NCI-H82 (cell line): ENCODE measurements at places on chromosomes 3 and 15.

- no peak for DNase-seq
Observed at GRCh38 chr3:197730200-197730599, 6.5 kb downstream of the RUBCN start.

DNA sequence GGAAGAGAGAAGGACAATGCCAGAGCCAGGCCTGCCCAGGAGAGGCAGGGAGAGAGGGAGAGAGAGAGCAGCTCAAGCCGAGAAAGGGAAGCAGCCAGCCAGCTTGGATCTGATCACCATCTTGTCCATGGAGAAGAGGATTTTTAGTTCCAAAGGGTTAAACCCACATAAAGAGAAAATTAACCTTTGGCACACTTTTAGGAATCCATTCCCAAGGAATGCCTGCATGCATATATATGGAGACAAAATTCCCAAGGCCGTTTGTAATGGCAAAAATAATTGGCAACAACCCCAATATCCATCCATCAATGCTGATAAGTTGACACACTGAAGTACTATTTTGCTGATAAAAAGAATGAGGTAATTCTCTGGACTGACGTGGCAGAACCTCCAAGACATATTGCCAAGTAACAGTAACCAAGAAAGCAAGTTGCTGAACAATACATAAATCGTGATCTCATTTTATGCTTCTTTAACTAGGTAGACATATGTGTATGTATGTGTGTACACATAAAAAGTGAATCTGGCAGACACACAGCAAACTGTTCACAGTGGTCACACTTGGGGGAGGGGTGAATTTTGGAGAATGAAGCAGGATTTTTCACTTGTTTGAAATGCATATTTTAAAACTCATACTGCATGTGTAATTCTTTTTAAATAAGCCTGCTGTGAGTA, 7.5 kb upstream of the STRA6 start:
- DNase-seq, result no peak

DNA sequence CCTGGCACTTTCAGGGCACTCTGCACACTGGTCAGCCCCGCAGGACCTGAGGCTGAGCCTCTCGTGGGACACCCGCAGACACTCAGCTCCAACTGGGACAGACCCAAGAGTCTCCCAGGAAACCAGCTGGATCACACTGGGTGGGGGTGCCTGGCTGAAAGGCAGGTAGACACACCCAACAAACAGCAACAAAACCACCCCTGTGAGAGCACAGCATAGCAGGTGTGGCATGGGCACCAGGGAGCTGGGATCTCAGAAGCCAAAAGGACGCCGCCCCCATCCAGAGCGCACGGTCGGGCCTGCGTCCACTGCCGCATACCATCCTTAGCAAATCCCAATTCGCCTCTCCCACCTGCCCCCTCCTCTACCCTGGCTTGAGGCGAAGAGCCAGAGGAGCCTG, 154.2 kb upstream of the LINGO1 start:
- no peak for DNase-seq

GRCh38 chr15:49898575-49899283, 220.3 kb downstream of the ATP8B4 start:
- DNase-seq, result no peak

DNA sequence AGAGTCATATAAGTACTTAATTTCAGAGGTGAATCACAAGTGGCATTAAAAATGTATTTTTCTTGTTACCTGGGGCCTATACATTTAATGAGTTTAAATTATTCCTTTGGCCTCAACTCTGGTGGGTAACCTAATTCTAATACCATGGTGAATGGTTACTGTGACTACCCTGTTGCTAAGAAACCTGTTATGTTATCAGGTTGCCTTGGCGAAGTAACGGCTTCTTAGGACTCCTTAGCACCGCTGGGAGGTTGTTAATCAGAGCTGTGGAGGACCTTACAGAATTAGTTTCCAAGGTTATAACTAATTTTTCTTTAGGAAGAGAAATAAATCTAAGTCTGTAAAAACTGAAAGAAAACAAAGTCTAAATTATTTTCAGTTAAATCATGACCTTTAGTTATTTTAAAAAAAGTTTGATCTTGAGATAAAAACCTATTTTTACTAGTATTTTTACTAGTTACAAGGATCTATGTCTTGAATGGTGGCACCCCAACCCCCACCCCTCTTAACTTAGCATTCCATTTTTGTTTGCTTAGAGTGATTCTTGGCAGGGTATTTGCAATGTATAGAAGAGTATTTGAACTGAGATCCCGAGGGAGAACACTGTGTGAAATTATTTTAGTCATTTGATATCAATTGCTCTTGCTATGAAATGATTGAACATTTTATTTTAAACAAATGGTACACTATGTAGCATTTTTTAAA, 155.5 kb downstream of the FNDC3B start:
- DNase-seq, result peak; percentile 75

DNA sequence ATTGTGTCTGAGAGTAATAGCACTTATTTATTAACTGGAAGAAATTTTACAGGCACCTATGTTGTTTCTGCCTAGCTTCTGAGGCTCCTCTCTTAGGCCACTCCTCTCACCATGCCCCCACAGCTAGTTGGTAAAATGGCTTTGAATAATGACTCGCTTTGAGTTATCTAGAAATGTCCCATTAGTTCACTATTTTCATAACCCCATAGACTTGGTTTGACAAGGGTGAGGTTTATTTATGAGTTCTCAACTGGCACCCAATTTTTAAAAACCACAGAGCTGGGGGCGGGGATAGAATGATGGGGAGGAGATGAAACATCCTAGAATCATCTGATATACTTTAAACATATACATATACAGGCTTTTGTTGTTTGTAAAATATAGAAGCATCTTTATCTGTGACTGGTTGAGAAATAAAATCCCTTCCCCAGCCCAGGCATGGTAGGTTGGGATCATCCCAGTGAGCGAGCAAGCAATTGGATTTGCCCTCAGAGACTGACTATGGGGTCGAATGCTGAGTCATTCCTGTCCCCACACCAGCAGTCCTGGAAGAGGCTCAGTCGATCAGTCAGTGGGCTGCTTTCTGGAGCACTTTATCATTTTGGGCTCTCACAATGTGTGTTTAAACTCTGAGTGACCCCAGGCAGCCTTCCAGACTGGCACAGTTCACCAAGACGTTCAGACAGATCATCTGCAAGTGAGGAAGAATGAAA, 60.2 kb upstream of the TSEN2 start:
- DNase-seq, result peak; percentile 76

DNA sequence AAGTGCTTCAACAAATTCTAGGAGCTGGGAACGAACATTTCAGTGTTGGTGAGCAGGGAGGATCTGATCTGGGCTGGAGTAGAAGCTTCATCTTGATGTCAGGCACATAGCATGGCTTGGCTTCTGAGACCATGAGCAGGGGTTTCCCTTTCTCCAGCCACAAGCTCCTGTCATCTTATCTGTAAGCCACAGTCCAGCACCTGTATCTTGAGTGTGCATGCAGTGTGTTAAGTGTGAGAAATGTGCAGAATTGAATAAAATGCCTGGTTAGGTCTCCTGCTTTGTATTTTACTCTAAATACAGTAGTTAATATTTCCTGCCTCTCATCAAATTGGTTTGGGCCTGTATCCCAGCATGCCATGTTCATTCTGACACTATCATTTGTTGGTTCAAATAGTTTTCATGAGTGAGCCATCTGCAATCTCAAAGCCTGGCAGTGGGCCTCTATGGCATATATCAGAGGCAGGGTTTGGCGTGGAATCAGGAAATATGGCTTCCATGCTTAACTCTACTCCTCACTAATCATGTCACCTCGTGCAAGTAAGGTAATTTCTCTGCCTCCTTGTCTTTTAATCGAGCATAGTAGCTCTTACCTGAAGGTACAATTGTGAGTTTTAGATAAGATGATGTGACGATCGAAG, 43.3 kb downstream of the TLNRD1 start:
- no peak for DNase-seq

- DNase-seq, result no peak
Observed at GRCh38 chr3:147377412-147378367, 28.7 kb downstream of the ZIC4 start.

DNA sequence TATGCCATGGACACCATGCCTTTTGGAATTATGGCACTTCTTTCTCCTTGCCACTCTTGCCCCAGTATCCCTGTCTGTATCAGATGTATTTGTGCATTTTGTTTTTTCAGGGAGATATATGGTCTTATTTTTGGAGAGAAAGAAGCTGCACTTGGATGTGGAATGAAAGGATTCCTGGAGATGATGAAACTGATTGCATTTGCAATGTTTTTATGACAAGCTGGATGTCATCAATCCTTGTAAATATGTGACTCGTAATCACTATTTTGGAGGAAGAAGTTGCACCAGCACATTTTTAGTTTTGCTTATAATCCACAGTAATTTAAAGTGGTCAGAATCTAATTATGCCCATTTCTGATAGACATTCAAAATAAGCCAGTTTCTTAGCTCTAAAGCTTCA, 165.0 kb downstream of the NR1D2 start:
- no peak for DNase-seq

DNA sequence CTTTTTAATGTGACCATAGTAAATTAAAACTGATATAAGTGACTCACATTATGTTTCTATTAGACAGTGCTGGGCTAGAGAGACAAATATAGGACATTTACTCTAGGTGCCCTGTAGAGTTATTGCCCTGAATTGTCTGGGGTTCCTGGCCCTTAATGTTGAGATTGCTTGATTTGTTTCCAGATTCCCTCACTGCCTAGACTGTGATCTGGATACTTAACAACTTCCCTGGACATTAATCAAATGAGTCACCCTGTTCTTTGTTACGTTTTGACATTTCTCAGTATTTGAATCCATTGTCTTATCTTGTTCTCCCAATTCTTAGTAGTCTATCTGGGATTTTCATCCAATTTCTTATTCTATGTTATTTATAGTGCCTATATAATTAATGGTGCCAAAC, 65.8 kb downstream of the DTWD1 start:
- DNase-seq, result no peak

- peak; percentile 25 for DNase-seq
Observed at GRCh38 chr3:57910990-57911389, 97.2 kb upstream of the FLNB start.

DNA sequence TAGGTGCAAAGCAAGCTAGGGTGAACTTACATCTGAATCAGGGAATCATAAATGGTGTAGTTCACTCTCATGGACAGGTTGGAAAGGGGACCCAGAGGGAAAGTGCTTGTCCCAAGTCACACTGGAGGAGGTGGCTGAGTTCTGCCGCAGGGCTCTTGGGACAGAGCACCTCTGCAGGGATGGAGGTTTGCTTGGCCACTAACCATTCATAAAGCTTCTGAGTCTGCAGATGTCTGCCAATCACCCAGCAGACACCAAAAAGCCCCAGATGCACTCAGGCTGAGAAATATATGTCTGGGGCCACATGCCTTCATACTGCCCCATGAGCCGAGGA, 17.9 kb upstream of the RTP2 start:
- no peak for DNase-seq

- DNase-seq, result no peak
Observed at GRCh38 chr3:52451237-52452083, 2.4 kb downstream of the TNNC1 start.

- DNase-seq, result peak; percentile 80
Observed at GRCh38 chr3:186241910-186242821, 119.9 kb downstream of the DGKG start.

GRCh38 chr3:52614689-52615088, 71.0 kb downstream of the PBRM1 start:
- DNase-seq, result no peak

DNA sequence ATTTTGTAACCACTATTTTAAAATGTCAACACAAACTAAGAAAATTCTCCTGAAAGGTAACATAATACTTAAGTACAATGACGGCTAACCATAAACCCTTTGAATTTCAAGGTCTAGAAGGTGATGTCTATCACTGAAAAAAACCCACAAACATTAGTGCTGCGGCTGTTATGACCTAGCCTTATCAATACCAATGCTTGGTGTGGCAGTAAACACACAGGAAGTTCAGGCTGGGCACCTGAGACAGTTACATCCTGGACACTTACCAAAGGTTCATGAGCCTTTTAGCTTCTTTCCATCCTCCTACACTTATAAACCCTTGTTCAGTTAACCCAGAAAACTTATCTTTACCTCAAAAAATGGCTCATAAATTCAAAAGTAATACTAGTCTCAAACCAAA, 5.8 kb downstream of the HSPBAP1 start:
- no peak for DNase-seq

GRCh38 chr3:158769952-158770740, 31.7 kb upstream of the MFSD1 start:
- DNase-seq, result no peak

GRCh38 chr15:61206767-61207166, 22.3 kb downstream of the RORA start:
- no peak for DNase-seq

GRCh38 chr3:107951126-107951525, 139.7 kb downstream of the CD47 start:
- no peak for DNase-seq

- DNase-seq, result no peak
Observed at GRCh38 chr3:129525341-129525968, 3.0 kb upstream of the RHO start.

DNA sequence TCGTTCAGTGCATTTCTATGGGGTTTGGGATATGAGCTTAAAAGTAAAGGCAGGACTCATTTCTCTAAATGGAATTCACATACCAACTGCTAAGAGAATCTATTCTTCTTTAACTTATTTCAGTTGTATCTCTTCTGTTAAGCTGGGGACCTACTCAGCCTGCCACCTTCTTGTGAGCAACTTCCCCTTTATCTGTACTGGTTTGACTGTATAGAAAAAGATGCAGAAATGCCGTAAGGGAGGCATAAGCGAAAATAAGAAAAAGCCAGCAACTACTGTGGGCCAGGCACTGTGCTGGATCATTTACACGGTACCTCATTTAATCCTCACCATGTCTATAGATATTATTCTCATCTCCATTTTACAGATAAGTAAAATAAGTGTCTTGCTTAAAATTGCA, 38.4 kb downstream of the RBMS3 start:
- no peak for DNase-seq

DNA sequence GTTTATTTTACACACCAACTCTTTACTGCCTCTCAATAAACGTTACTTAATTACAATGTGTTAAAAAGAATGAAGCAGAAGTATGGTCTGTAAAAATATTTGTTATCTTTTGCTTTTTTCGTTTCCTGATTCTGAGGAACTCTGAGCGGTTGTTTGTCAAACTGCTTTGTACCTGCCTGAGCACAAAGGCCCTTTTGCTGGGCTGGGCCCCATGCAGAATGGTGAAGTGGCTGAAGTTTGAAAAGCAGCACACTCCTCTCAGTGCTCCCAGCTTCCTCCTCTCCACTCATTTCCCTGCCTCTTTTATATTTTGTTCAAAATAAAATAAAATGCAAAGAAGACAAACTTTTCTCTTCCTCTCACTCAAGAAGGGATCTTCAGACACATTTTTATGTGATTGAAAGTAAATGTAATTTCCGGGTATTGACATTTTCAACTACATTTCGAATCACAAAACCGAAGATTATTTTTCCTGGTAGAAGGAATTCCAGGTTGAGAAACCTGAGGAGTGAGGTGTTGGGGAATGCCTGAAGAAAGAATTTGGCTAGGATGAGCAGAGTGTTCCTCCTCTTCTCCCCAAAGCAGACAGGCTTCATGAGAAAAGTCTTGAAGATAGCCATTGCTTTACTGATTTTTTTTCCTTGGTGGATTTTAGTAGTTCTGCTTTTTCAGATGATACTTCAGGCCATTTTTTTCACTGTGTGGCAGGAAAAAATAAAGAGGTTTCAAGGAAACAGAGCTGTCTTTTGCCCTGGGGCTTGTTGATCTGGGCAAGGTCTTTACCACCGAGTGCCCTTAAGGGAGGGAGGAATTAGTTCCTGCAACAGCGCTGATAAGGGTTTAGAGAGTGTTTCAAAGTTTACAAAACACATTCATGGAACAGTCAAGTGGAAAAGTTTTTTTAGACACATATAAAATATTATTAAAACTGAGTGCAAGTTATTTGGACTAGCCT, 229.8 kb downstream of the NFKBIZ start:
- no peak for DNase-seq

- DNase-seq, result no peak
Observed at GRCh38 chr15:65923264-65923663, 54.0 kb downstream of the RAB11A start.
